Activated CD4-positive, alpha-beta T cell treated with anti-CD3 and anti-CD28 coated beads, Interleukin-2, amount 50 U/mL, for 48 hours (primary cell): ENCODE measurements at places on chromosomes 4 and X.

DNA sequence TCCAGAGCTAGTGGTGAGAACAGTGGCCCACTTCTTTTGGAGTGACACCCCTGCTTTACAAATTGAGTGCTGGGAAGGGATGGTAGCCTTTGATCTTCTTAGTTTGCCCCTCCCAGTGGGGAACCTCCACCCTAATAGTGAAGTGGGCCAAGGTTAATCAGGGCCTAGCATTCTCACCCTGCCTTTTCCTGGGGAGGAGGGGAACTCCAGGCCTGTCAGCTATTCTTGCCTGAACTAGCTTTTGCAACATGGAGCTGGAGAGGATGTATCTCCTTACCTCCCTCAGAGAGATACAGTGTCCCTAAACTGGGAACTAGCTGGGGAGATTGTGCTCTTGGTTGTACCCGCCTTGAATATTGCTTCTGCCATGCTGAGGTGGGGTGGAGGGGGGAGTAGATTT, 20.6 kb downstream of the PHKA1 start:
- no peak for DNase-seq

DNA sequence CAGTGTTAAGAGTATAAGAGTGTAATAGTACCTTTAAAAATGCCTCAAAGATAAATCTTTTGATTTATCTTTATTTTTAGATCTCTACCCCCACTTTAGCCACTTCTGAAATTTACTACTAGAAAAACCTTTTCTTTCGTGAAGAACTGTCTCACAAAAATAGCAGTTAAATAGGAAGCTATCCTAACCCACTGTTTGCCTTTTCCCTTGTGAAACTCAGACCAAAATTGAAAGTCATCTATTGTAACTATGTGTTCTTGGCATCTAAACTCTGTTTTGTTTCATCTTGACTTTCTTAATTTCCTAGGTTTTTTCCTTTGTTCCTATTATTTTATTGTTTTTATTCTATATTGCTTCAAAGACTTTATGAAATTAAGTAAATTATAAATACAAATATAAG, 7.8 kb upstream of the TMEM144 start:
- DNase-seq, result no peak

DNA sequence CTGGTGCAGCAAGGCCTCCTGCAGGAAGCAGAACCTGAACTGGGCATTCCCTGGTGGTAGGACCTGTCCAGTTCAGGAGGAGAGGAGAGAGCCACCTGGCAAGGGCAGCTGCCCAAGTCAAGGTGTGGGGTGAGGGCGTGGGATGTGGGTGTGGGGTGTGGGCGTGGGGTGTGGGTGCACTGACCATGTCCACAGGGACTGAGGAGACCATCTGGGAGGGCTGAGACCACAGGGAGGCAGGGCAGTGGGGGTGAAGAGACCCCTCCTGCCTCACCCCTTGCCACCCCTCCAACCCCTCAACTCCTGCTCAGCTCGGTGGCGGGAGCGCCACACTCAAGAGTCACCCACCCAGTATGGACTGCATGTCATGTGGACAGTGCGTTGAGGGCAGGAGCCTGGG, 117.9 kb downstream of the CPZ start:
- DNase-seq, result no peak

DNA sequence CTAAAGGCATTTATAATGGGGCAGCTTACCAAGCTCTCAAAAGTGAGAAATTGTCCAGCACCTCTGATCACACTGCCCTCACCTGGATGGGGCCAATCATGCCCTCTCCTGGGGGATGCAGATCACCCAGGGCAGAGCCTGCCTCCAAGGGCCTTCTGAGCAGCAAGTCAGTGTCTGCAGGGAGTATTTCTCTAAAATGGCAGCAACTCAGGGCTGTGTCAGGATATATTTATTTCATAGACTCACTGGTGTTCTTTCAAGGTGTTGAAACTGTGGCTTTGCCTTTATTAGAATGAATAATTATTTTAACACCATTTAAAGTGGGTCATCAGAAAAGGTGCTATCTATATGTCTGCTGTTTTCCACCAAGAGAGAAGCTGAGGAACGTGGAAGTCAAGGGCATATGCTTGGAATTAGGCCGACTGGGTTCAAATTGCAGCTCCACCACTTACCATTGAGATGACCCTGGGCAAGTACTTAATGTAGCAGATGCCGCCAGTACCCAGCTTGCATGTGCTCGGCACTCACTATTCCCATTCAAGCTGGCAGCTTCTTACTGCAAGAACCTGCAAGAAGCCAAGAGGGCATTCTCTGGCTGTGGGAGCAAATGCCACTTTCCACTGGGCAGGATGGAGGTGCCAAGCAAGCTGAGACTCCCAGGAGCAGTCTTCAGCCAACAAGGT, 590.0 kb downstream of the BCOR start:
- no peak for DNase-seq

GRCh38 chrX:148871422-148872160, 371.2 kb downstream of the AFF2 start:
- DNase-seq, result no peak

DNA sequence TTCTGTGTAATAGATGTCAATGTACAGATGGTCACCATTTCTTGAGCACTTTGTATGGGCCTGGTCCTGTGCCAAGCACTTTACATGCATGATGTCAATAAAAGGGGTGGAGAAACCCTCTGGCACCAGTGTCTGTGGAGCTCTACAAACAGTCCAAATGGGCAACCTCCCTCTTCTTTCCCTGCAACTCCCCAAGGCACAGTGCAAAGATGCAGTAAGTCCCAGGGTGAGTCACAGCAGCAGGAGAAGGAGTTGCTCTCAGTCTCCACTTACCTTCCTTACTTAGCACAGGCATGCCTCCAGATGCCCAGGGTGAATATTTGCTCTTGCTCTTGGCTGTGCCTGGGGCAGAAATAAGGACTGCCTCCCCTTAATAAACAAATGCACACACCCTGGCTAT, 4.3 kb downstream of the OCIAD2 start:
- DNase-seq, result no peak

GRCh38 chr4:133467290-133467947, 318.3 kb downstream of the PCDH10 start:
- DNase-seq, result no peak

- DNase-seq, result no peak
Observed at GRCh38 chr4:27407616-27408015, 547.0 kb downstream of the STIM2 start.
